ENCODE measurements at places on chromosomes 3 and 15.

GRCh38 chr15:26702381-26702780, 70.5 kb downstream of the GABRB3 start:
- peak; percentile 77 for DNase-seq

DNA sequence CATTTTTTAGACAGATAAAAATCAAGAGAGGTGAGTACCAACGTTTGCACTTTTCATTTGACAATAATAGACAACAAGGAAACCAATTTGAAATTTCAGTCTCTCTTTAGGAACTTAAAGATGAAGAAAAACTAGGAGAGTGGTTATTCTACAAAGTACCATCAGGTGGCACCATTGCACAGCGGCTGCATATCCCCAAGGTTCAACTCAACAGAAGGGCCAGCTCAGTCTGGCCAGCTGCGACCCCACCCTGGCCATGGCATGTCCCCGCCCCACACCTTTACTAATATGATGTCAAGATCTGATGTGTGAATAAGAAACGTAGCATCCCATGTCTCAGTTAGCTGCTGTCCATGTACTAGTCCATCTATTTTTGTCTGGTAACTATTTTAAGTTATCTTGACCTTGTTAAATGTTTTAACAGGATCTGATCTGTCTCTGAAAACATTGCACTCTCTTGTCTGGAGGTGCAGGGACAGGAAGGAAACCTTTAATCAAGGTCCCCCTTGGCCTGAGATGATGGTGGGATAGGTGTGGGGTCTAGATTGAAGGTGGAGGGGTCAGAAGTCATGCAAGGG, 35.5 kb upstream of the CGNL1 start:
- DNase-seq: peak; percentile 67

GRCh38 chr3:188176476-188176875, 22.5 kb downstream of the LPP start:
- no peak for DNase-seq

GRCh38 chr15:41133454-41133853, 17.4 kb upstream of the INO80 start:
- DNase-seq: no peak

DNA sequence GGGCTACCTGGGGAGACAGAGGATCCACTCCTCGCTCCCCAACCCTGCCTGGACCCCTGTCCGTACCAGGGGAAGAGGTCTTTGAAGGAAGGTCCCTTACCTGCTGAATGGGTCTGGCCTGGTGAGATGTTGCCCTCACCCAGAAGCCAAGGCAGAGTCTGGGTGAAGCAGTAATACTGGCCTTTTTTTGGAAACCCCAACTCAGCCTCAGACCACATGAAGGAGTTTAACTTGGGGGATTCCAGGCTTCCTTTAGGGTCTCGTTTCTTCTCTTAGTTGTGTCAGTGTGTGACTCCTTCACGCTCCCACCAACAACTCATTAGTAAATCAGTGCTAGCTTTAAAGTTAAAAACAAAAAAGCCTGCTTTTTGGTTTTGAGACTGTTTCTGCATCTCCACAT, 45.6 kb downstream of the RTP1 start:
- DNase-seq: no peak

- DNase-seq: no peak
Measured at GRCh38 chr15:48469271-48469670, 138.0 kb downstream of the DUT start.

- DNase-seq: no peak
Measured at GRCh38 chr3:99933971-99934750, 116.5 kb downstream of the CMSS1 start.

- no peak for DNase-seq
Measured at GRCh38 chr3:30835667-30836066, 58.8 kb downstream of the GADL1 start.

DNA sequence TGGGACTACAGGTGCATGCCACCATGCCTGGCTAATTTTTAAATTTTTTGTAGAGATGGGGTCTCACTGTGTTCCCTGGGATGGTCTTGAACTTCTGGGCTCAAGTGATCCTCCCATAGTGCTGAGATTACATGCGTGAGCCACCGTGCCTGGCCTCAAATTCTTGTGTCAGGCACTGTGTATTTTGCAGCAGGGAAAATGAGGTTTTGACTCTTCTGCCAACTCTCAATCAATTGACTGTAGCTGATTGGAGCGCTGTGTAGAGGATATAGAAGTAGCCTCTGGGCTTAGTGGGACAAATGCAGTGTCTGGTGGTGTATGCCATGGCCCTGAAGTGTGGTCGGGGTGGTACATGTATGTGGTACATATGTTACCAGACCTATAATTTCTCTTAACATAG, 152.3 kb downstream of the FNDC3B start:
- no peak for DNase-seq

GRCh38 chr3:194112120-194113106, 23.5 kb upstream of the HES1 start:
- DNase-seq: peak; percentile 81
